ENCODE measurements at places on chromosomes 4 and X.

DNA sequence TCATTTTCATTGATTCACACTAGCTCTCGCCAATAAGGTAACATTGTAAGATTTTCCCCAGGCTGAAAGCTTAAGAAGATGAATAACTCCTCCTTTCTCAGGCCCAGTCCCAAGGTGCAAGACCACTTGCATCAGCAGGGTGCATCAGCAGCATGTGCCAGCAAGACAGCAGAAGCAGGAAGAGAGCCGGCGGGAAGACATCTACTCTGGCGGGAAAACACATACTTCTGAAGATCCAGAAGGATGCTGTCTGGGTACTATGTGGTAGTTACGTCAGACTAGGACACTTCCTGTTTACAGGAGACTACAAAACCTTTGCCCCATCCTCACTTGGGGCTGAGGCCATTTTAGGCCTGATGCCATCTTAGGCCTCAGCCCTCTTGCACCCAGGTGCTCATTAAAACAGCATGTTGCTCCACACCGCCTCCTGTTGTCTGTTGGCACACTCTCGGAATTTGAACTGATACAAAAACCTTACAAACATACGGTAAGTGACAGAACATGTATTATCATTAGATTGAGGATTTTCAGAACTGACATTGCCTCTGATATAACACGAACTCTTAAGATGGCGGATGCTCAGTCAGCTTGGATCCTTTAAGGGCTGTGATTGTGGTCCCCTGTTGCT is 886.5 kb upstream of the EPHA5 start:
- DNase-seq: no peak

DNA sequence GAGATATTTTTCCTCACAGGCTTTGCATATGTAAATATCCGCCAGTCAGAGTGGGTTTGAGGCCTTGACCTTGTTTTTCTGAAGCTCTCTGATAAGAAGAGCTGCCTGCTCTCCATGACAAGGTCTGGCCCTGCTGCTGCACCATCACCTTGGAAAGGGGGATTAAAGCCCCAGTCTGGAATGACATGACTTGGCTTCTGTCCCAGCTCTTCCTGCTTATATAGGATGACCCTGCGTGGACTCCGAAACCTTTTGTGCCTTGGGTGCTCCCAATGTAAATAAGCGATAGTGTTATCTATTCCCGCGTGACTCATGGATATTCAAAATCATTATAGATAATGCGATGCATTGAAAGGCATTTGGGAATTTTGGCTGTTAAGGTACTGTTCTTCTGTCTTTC is 139.3 kb downstream of the BMPR1B start:
- no peak for DNase-seq

DNA sequence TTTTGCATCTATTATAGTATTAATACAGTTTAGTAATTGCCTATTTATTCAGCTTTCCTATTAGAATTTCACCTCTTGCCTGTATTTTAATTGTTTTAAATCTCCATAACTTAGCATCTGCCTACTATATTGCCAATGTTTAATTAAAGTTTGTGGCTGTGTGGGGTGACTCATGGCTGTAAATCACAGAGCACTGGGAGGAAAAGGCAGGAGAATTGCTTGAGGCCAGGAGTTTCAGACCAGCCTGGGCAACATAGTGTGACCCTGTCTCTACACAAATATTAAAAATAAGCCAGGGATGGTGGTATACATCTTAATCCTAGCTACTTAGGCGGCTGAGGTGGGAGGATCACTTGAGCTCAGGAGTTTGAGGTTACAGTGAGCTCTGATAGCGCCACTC is 14.5 kb upstream of the CCSER1 start:
- no peak for DNase-seq

DNA sequence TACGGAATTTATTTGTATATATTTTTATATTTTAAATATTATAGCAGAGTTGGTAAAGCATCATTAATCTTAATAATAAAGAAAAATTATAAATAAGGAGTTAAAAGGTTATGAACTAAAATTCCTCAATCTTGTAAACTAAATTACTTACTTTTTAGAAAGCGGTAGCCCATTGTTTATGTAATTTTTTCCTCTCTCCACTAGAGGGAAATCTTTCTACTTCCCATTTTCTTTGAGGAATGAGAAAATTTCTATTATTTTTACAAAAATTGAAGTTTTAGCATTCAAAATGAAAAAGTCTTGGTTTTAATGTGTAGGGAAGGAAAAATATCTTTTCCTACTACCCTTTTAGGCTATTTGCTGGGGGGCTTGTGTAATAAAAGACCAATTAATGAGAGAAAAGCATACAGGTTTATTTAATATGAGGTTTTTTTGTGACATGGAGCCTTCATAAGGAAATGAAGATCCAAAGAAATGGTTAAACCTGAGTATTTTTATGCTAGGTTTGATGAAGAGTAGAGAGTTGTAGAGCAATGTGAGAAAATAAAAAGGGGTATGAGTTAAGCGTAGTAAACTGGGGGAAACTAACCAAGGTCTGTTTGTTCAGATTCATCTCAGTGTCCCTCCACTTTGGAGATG is 68.7 kb upstream of the ADAD1 start:
- DNase-seq: no peak

GRCh38 chr4:121794505-121795188 is 6.5 kb upstream of the EXOSC9 start:
- no peak for DNase-seq

DNA sequence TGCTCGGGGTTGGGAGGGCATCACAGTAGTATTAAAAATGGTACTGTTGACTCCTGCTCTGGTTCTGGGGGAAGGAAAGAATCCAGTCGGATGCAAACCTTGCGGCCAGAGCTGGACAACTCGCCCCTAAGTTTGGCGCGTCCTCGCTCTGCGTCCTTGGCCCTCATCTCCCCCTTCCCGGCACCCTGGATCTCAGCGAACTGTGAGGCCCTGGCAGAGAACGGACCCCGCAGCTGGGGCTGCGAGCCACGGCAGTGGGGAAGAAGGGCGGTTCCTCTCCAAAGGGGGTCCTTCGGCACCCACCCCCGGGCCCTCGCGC is 14.0 kb downstream of the ARHGEF6 start:
- DNase-seq: no peak

DNA sequence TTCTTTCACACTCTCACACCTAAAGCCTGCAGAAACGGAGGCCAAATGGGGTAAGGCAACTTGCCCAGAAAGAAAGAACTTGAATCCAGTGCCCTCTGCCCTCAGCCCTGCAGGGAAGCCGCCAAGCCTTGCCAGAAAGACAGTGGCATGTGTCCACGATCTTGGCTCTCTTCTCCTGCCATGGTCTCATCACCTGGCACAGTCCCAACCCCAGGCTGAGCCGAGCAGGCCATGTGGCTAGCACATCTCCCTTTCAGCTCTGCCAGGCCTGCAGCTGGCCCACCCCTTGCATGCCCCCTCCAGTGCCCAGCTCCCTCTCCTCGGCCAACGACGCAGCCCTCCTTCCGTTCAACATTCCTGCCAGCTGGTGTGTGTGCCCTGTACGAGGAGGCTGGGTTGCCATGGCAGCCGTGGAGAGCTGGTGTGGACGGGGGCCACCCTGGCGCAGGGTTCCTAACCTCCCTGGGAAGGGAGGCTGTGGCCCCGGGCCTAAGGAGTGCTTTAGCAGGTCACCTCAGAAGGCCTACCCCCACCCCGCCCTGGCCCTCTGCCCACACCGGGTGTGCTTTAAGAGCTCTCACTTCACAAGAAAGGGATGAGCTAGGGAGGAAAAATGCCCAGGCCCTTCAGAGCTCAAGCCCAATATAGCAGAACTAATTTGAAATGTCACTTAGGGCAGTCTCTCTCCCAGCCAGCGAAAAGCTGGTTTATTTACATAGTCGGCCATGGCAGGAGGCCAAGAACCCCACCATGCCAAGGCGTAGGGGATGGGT is 73.0 kb upstream of the PJA1 start:
- DNase-seq: no peak

DNA sequence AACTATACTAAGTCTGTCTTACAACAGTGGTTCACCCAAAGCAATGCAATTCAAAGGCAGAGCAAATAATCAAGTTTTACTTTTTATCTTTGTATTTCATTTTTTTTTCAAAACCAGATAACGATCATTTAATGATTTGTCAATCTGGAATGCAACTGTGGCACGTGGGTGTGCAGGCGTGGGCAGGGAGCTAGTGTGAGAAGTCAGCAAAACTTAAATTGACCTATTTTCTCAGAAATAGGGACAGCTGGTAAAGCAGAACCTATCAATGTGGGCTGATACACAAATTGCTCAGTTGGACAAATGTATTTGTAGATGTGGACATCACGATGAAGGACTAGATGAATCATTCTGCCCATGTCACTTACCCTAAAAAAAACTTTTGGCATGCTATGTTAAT is 105.6 kb downstream of the CBLL2 start:
- DNase-seq: no peak

DNA sequence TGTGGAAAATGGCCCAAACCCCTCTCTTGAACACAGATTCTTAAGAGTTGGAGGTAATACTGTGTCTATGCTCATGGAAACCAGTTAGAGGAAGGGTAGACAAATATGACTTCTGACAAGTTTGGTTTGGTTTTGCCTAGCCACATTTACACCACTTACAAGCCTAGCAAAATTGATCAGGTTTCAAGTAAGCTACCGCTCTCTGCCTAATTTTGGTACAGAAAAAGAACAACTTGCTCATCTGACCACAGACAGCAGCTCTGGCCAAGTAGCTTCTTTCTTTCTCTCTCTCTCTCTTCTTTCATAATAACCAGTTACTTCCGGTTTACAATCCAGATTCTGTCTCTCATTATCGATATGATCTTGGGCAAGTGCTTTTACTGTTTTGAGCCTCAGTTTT is 260.0 kb downstream of the GLUD2 start:
- DNase-seq: no peak

- no peak for DNase-seq
Observed at GRCh38 chr4:173543266-173543665, 13.2 kb upstream of the HAND2 start.

GRCh38 chr4:173537613-173538147 is 7.7 kb upstream of the HAND2 start:
- DNase-seq: no peak

- DNase-seq: peak; percentile 26
Observed at GRCh38 chrX:74536152-74536831, 78.1 kb downstream of the RLIM start.

DNA sequence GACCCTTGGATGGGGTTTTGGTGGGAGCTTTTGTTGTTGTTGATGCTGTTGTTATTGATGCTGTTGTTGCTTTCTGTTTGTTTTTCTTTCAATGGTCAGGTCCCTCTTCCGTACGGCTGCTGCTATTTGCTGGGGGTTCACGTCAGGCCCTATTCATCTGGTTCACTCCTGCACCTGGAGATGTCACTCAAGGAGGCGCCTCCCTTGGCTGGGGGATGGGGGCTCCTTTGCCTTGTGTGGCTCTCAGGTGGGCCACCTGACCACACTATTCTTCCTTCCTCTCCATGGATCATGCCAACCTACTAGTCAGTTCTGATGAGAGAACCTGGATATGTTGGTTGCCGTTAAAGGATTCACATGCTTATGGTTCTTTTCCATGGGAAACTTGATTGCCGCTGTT is 39.1 kb upstream of the PRPS1 start:
- DNase-seq: no peak

GRCh38 chrX:119726900-119727555 is 31.4 kb upstream of the SOWAHD start:
- peak; percentile 12 for DNase-seq

DNA sequence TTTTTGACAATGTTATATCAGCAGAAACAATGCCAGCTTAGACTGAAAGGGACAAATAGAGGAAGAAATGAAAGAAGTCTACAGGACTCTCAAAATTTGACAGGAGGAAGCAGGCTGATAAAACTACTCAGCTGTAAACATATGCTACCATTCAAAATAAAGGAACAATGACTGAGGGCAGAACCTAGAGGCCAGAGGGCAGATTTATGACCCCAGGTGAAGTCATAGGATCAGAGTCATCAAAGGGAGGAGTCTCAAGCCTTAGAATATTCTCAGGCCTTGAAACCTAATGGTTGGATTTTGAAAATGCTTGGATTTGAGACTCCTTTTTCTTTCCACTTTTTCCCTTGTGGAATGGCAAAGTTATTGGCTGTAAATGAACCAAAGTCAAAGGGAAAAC is 17.0 kb upstream of the SYTL5 start:
- no peak for DNase-seq

- no peak for DNase-seq
Observed at GRCh38 chr4:34281826-34282225, 1962.5 kb downstream of the ARAP2 start.

DNA sequence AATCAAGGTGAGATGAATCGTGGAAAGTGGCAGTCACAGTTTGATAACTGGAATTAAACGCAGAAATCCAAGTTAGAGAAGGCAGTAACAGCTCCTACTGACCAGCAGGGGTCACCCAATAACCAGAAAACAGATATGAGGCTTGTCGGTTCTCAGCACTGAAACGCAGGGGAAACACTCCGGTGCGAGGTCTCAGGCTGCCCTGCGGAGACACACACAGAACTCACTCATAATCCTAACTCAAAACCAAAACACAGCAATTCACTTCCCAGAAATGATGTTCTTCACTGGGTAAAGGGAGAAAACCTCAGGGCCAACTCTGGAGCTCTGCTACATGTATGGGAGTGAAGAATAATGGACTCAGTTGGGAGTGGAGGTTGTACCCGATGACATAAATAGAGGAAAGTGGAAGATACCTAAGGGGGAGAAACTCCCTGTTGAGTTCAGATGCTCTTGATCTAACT is 384.4 kb downstream of the RAPGEF2 start:
- DNase-seq: peak; percentile 39

DNA sequence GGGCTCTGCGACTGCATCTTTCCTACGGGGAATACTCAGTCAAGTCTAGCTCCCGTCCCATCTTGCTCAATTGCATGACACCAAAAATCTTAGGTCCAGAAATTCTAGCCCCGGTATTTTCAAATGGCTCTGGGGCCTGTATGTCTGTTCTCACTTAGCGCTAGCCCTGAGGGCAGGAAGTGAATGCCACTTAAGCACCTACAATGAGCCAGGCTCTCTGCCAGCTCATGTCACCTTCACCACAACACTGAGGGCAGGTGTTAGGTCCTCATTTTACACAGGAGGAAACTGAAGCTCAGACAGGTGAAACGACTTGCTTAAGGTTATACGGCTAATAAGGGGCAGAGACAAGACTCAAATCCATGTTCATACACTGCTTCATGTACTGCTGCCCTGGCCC is 282.8 kb downstream of the PPP1R2C start:
- peak; percentile 2 for DNase-seq

DNA sequence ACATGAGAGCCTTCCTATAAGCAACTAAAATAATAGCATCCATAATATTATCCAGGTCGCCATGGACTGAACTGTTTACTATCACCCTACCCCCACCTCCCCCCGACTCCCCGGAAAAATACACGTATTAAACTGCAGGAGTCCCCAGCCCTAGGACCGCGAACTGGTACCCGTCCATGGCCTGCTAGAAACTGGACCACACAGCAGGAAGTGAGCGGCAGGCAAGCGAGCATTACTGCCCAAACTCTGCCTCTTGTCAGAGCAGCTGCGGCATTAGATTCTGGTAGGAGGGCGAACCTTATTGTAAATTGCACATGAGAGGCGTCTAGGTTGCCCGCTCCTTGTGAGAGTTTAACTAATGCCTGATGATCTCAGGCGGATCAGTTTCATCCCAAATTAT is 405.8 kb upstream of the ADGRL3 start:
- no peak for DNase-seq
